ENCODE measurements at places on chromosomes 11 and 22. TPM values are rescaled to one million over a fixed set of nuclear protein-coding genes. Genes with fewer than 3 reads are reported as not detected.

Gene APOL6
- total RNA-seq, result 0.23 TPM

Gene BACE1
- 28.4 TPM for total RNA-seq

Gene ART5
- total RNA-seq, result 9.7 TPM

GRCh38 chr11:126282361-126282735, 545 bp upstream of the TIRAP start:
- peaks cover 28% of the 10 kb centered on the region for H3K36me3 ChIP-seq
- peak overlapping the region; percentile 89 for H3K4me3 ChIP-seq
- peak; percentile 42 for DNase-seq
- H3K27ac ChIP-seq, result peak overlapping the region; percentile 59
- peaks cover 23% of the 10 kb centered on the region for H3K27me3 ChIP-seq

DNA sequence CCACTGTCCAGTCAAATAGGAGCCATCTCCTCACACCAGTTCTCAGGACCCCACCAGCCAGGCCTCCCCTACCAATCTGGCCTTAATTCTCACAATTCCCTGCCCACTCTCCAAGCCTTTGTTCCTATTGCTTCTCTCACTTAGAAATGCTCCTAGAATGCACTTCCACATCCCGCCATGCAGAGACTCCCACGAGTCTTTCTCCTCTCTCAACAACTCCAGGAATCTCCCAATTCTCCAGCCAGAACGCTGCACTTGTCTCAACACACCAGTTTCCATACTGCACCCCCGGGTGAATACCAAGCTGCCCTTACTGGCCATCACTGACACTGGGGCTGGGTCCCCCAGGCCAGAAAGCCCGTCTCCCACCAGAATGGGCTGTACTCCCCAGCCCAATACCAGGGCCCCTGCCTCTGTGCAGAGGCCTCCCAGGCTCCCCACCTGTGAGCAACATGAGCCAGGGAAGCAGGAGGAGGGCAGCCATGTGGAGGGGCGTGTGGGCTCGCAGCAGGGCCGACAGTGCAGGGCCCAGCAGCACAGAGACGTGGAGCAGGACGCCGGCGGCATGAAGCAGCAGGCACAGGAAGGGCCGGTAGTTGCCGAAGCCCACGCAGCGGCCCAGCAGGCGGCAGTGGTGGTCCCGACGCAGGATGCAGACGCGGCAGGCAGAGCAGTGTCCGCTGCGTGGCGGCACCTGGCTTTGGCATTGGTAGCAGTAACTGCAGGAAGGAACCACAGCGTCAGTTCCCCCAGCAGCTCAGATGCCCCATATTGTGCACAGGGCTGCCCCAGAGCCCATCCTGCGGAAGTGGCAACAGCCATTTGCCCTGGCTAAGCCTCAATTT, 2.4 kb downstream of the ZDHHC24 start:
- H3K27me3 ChIP-seq, result peaks cover 22% of the 10 kb centered on the region
- peak overlapping the region; percentile 48 for H3K4me3 ChIP-seq
- H3K4me1 ChIP-seq, result peaks cover 19% of the 10 kb centered on the region
- H3K36me3 ChIP-seq, result peaks cover 21% of the 10 kb centered on the region
- H3K27ac ChIP-seq, result peak overlapping the region; percentile 58

DNA sequence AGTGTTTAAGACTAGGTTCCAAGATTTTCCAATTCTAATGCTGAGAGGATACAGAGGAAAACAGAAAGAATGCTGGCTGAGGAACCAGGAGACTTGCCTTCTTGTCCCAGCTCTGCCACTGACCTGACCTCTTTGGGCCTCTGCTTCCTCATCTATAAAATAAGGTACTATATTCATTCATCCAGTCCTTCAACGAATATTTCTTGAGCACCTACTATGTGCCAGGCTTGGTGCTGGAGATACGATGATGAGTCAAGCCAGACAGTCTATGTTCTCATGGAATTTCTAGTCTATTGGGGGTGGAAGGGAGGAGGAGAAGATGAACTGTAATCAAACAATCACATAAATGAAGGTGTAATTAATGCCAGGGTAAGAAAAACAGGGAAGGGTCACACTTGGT, 27.8 kb upstream of the UPB1 start:
- no peak overlapping the region for H3K27ac ChIP-seq
- DNase-seq, result no peak
- peaks cover 2% of the 10 kb centered on the region for H3K27me3 ChIP-seq
- H3K36me3 ChIP-seq, result no peaks in the 10 kb centered on the region
- no peak overlapping the region for H3K4me3 ChIP-seq
- H3K4me1 ChIP-seq, result peaks cover 14% of the 10 kb centered on the region

DNA sequence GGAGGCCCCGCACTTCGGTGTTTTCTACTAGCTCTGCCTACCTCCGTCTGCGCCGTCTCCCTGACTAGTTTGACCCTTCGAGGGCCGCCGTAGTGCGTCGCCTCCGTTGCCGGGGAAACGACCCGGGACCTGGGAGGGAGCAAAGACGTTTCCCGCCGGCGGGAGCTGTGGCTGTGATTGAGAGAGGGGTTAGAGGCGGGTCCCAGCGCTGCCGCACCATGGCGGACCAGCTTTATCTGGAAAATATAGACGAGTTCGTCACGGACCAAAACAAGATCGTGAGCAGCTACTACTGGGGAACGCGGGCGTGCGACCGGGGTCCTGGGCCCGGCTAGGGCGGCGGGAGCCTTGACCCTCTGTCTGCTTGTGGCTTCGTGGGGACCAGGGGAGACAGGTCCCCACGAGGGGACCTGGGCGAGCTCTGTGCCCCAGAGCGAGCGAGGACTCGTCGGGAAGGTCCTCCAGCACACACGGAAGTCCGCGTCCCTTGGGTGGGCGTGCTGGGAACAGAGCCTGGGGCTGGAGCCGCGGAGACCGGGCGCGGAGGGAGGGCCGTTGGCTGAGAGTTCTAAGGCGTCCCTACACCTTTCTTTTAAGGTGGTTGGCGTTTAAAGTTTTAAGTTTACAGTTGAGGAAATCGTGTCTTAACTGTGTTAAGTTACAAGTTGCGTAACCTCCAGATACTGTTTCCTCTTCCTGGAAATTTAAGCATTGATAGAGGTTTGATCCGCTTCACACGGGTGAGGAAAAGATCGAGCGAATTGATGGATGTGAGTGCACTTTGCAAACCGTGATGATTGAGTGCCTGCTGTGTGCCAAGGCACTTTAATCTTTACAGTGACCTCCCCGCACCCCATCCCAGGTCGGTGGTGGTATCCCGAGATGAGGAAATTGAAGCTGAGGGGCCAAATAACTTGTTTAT, at the start of gene POLD3:
Gene POLD3 (plus strand): TSS at position 142 of the 922 bp plus-strand sequence. CDS start 77 bp downstream, at position 219.
- peak within 1 kb of the TSS; percentile 96 for H3K27ac ChIP-seq
- peaks cover 2% of the 10 kb centered on the region for H3K27me3 ChIP-seq
- H3K4me3 ChIP-seq, result peak within 1 kb of the TSS; percentile 100
- H3K4me1 ChIP-seq, result peaks cover 16% of the 10 kb centered on the region
- H3K36me3 ChIP-seq, result peaks cover 6% of the 10 kb centered on the region
- DNase-seq, result peak; percentile 97

DNA sequence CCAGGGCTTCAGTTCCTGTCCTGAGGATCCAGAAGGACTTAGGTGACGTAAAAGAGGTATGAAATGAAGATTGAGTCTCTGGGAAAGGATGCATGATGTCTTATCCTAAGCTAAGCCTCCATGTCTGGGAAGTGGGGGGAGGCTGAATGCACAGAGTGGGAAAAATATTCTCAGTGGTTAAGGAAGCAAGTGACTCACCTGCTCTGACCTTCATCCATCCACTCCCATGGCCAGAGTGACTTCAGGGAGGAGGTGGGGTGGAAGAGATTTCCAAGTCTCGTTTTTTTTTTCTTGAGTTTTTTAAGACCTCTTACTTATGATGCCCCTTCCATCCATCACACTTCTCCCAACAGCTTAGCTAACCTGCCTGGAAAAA, 32.5 kb upstream of the POLD3 start:
- peaks cover 23% of the 10 kb centered on the region for H3K4me1 ChIP-seq
- H3K27me3 ChIP-seq, result peaks cover 2% of the 10 kb centered on the region
- no peak overlapping the region for H3K4me3 ChIP-seq
- H3K36me3 ChIP-seq, result no peaks in the 10 kb centered on the region
- H3K27ac ChIP-seq, result peak overlapping the region; percentile 64

DNA sequence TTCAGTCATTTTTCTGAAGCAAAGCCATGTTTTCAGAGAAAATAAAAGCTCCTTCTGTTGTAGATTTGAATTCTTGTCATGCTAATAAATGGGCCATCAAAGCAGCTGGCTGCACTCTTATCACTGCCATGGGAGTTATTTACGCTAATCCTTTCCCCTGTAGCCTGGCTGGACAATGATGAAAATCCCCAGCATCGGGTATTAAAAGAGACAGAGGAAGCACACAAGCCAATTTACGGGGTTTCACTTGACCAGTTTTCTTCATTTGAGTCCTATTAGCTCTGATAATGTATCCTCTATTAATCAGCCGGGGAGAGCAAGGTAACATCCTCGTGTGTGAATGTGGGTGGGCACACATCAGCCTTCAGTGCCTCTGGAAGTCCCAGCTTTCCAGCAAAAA, 470.2 kb upstream of the API5 start:
- H3K27ac ChIP-seq, result no peak overlapping the region
- H3K4me3 ChIP-seq, result no peak overlapping the region
- no peak for DNase-seq
- no peaks in the 10 kb centered on the region for H3K27me3 ChIP-seq
- no peaks in the 10 kb centered on the region for H3K36me3 ChIP-seq
- H3K4me1 ChIP-seq, result no peaks in the 10 kb centered on the region

GRCh38 chr11:63369971-63370588, 495 bp downstream of the SLC22A9 start:
- no peaks in the 10 kb centered on the region for H3K27me3 ChIP-seq
- H3K27ac ChIP-seq, result no peak overlapping the region
- DNase-seq, result no peak
- H3K4me1 ChIP-seq, result no peaks in the 10 kb centered on the region
- no peak overlapping the region for H3K4me3 ChIP-seq

- H3K36me3 ChIP-seq, result peaks cover 14% of the 10 kb centered on the region
- H3K27ac ChIP-seq, result no peak overlapping the region
- DNase-seq, result no peak
- H3K27me3 ChIP-seq, result peaks cover 7% of the 10 kb centered on the region
- H3K4me1 ChIP-seq, result no peaks in the 10 kb centered on the region
Observed at GRCh38 chr11:3659595-3660515, 11.3 kb downstream of the CHRNA10 start.

DNA sequence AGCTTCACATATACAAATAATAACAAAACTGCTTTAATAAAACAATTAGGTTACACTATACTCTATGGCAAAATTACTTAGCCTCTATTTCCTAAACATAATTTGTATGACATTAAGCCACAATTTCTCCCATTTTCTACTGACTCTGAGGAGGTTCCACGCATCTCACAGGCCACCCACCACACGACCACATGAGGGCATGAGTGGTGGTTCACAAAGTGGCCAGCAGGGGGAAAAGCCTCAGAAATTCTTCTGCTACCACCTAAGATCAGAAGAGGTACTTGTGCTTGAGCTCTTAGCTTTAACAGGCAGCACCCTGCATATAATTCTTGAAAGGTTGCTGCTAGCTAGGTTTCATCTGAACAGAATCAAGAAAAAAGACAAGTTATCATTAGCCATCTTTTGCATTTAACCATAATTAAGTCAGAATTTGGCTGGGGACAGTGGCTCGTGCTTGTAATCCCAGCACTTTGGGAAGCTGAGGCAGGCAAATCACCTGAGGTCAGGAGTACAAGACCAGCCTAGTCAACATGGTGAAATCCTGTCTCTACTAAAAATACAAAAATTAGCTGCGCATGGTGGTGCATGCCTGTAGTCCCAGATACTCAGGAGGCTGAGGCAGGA, 7.7 kb downstream of the LPXN start:
- H3K27me3 ChIP-seq, result no peaks in the 10 kb centered on the region
- no peaks in the 10 kb centered on the region for H3K36me3 ChIP-seq
- peak; percentile 67 for DNase-seq
- H3K4me3 ChIP-seq, result no peak overlapping the region
- H3K4me1 ChIP-seq, result no peaks in the 10 kb centered on the region
- H3K27ac ChIP-seq, result no peak overlapping the region

DNA sequence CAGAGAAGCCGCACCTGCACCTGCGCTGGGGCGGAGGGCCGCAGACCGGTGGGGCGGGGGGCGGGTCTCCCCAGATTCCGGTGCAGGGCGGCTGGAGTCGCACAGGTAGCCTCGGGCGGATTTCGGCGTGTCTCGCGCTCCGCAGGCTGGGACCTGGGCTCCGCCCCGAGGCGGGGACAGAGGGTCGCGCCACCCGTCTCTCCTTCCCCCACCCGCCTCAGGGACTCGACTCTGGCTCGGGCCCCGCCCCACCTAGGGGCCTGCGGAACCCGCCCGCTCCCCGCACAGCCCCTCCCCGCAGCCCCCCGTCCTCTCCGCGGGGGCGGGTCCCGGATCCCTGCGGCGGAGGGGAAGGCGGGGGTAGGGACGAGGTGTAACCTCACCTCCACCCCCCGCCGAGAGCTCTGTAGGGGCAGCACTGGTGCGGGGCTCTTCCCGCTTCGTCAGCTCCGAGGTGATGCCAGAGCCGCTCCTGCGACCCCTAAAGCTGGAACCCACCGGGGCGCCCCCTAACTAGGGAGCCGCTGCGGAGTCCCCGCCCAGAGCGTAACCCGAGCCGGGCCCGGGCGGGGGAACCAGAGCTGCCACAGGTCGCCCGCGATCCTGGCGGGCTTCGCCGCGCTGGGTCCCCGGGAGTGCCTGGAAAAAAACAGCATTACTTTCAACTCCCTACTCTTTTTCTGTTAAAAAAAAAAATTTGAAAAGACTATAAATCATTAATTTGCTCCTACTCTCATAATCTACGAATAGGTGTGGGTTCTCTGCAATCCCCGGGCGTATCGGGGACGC, at the start of gene SLC29A2:
Gene SLC29A2 (minus strand): TSS at position 134 of the 789 bp plus-strand sequence. CDS start 169 bp downstream, outside the sequence.
- no peak within 1 kb of the TSS for H3K27ac ChIP-seq
- DNase-seq, result peak; percentile 64
- peaks cover 15% of the 10 kb centered on the region for H3K27me3 ChIP-seq
- peaks cover 10% of the 10 kb centered on the region for H3K36me3 ChIP-seq
- H3K4me3 ChIP-seq, result peak within 1 kb of the TSS; percentile 92

DNA sequence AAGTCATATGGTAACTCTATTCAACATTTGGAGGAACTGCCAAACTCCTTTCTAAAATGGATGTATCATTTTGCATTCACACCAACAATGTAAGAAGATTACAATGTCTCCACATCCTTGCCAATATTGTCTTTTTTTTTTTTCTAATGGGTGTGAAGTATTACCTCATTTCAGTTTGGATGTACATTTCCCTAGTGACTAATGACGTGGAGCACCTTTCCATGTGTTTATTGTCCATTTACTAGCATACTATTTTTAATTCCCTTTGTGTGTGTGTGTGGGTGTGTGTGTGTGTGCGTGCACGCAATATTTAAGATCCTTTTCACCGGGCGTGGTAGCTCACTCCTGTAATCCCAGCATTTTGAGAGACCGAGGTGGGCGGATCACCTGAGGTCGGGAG, 62.7 kb downstream of the APOL3 start:
- H3K4me3 ChIP-seq, result no peak overlapping the region
- H3K36me3 ChIP-seq, result no peaks in the 10 kb centered on the region
- H3K27me3 ChIP-seq, result no peaks in the 10 kb centered on the region

Measured in endothelial cell (in vitro differentiated cells).